ENCODE measurements at places on chromosomes 5 and 9.

- no peak for DNase-seq
Observed at GRCh38 chr5:77560677-77561263, 68.7 kb upstream of the WDR41 start.

GRCh38 chr5:6899221-6899620 lies 186.0 kb downstream of the TENT4A start:
- DNase-seq, result no peak

- DNase-seq, result no peak
Observed at GRCh38 chr5:102924963-102925362, 169.9 kb downstream of the PAM start.

DNA sequence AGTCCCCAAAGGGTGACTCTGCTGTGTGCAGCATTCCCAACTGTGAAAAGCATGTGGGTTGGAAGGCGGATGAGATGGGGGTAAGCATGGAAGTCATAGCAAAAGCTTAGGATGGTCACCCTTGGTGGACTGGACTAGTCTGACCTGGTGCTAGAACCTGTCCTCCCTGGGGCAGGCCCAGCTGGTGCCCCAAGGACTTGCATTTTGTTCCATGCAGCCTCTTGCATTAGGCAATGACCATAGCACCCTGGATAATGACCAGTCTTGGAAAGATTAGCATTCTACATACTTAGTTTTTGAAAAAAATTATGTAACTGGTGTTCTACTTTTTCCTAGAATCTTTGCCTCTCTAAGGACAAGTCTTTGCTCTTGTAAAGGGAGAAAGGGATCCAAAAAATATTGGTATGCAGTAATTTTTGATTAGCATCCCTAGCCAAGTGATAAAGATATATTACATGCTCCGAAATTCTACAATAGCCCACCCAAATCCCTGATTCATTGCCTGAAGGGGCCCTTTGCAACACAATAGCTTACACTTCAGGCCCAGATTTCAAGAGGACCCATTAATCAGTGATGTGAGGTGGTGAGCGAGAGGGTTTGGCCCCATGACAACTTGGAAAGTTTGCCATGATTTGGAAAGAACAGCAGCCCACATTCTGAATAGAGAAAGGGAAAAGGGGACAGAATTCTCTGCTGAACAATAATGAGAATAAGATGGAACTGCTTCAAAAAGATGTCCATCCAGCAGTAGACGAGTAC lies 93.3 kb upstream of the CD180 start:
- DNase-seq, result no peak

DNA sequence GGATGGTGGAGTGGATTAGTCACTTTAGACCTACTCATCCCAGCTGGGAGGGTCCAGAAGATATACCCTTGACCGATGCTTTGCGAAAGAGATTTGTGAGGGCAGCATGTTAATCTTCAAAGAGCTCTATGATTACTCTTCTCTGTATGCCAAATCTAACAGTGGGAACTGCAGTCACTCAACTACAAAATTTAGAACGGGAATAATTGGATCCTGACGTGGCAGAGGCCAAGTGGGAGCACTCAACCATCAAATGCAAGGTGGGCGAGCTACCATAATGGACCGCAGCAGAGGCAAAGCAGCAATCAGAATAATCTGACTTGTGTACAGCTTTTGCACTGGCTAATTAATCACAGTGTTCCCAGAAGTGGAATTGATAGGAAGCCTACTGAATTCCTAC lies 20.4 kb downstream of the NSA2 start:
- DNase-seq, result no peak

GRCh38 chr5:151952238-151952637 lies 27.6 kb upstream of the GLRA1 start:
- no peak for DNase-seq

DNA sequence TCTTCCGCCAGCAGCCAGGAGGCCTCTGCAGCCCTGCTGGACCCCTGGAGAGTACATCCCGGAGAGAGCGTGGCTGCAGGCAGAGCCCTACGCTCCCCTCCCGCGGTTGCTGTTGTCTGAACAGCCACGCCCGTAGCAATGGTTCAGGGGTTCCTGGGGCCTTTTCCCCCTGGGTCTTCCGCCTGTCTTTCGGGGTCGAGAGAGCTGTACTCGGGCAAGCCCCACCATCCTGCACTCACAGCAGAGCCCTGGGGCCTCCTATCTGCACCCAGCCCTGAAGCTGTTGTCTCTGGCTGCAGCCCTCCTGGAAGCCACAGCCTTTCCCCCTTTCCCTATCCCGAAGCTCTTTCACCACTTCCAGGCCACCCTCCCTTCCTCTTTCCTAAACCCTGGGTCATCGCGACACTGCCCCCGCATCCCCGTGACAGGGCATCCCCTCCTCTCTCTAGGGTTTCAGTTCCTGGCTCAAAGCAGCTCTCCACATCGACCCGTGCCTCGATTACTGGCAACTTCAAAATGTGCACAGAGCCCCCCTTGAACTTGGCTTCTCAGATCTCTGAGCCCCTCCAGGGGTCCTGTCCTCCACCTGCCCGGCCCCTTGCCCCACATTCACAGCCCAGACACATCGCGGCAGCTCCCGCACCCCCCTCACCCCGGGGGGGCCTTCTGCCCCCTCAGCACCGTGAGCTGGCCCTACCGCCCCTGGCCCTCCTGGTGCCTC lies 43.9 kb upstream of the CEP72 start:
- DNase-seq, result no peak

DNA sequence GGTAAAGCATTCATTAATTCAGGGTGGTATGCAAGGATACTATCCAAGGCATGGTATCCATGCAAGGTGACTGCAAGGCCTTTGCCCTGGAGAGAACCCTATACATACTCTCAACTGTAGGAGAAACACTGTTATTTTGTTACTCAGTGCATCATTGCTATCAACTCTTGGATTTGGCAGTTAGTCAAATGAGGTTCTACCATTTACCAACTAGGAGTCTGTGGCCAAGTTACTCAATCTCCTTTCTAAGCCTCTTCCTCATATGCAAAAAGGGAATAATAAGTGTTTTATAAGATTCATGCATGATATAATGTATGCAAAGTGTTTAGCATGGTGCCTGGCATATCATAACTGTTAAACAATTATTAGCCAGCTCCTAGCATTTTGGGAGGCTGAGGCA lies 4.0 kb downstream of the PCDHGC3 start:
- no peak for DNase-seq

DNA sequence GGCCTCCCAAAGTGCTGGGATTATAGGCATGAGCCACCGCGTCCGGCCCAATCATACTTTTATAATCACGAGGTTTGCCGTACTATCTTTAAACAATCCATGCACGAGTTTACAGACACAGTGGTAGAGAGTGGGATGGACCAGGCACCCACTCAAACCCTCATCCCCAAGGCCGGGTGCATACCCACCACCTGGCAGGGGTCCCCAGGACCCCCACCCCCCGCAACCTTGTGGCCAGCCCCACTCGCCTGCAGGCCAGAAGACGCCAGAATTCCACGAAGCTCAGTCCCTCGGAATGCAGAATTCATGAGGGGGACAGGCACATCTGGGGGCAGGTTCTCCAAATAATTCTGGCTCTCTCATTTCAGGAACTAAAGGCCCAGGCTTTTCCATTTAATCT lies 17.1 kb downstream of the NACC2 start:
- DNase-seq, result no peak

GRCh38 chr9:76662476-76663281 lies 101.6 kb upstream of the PCA3 start:
- no peak for DNase-seq

- no peak for DNase-seq
Observed at GRCh38 chr5:152271420-152271819, 133.7 kb downstream of the NMUR2 start.

- DNase-seq, result no peak
Observed at GRCh38 chr5:149015126-149015525, 47.7 kb downstream of the SH3TC2 start.

DNA sequence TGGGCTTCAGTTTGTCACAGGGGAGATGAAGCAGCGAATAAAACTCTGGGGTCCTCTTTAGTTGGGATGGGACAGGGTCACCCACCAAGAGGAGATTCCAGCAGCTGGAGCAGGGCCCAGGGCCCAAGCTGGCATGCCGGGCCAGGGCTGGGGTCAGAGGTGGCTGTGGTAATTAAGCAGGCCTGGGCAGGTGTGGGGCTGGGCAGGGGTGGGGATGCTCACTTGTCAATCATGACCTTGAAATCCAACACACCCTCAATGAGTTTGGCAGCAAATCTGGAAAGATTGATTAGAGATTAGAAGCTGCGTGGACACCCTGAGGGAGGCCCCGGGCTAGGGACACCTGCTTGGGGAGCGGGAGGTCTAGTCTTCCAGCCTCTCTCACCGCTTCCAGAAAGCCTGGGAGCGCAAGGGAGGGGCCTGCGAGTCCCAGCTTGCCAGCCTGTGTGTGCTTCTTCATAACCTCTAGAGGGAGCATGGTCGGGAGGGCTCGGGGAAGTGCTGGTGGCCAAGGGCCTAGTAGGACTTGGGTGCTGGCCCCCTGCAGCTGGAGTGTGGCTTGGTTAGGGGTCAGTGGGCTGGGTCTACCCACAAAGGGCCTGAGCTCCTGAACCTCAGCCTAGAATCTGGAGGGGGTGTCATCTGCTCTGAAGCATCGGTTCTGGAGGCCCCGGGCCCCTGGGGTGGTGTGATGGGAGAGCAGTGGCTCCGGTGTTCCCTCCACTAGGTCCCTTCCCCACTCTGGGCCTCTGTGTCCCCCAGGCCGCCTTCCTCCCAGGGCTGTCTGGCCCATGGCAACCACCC lies 7.6 kb downstream of the CRAT start:
- no peak for DNase-seq

DNA sequence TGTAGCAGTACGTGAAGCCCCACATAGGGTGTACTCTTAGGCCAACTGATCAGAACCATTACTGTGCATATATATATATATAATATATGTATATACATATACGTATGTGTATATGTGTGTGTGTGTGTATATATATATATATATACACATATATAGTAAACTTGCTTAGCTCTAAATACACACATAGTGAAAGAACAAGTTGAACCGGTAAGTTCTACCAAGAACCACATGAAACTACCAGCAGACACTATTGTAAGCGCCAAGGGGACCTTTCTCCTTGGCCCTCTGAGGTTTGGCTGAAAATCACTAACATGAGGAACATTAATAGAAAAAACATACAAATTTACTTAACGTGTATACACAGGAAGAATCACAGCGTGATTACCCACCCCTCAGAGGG lies 1.8 kb upstream of the TARS1 start:
- no peak for DNase-seq

DNA sequence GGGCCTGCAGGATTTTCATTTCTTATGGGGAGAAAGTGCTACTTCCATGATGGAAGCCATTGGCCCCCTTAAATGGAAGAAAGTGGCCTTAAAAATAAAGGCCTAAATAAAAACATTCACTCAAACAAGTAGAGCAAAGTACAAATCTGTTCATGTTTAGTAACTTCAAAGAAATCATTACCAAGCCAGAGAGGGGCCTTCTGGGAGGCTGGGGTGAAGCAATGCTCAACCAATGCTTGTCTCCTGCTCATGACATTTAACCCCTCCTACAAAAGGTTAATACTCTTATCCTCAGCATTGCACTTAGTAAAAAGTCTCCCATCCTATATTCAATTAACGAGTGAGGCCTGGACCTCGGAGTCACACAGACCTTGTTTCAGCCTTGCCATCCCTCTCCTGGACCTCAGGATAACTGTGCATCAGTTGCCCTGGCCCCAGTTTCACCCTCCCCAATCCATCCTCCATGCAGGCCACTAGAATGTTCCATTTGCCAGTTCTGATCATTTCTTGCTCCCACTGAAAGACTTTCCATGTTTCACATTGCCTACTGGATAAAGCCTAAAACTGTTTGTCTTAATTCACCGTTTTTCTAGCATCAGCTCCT lies 36.9 kb upstream of the ALDH1B1 start:
- no peak for DNase-seq

DNA sequence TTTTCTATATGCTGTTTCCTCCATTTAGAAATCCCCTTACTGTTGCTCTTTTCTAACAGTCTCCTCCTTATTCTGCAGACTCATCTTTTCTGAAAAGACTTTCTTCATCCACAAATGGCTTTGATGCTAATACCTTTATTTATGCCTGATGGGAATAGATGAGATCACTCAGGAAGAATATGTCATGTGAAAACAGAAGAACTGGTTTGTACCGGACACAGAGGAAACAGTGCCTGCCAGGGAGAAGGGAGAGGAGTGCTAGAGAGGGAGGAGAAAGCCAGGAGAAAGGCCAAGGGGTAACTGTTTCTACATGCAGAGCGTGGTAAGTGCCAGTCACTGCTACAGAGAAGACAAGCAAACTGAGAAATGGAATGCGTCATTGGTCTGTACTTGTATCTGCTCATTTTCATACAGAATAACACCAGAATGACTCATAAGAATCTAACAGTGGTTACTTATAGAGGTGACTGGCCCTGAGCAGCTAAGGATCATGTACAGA lies 45.9 kb upstream of the PJA2 start:
- DNase-seq, result no peak
